ENCODE measurements at places on chromosomes 7 and 10.

GRCh38 chr7:17626235-17626634, 314.1 kb downstream of the SNX13 start:
- DNase-seq = no peak
- H3K27me3 ChIP-seq = no peaks in the 10 kb centered on the region
- peaks cover 4% of the 10 kb centered on the region for H3K4me1 ChIP-seq

- H3K27ac ChIP-seq = peak overlapping the region; percentile 35
- H3K27me3 ChIP-seq = no peaks in the 10 kb centered on the region
- H3K36me3 ChIP-seq = no peaks in the 10 kb centered on the region
- peak overlapping the region; percentile 66 for H3K4me3 ChIP-seq
These were observed 39.6 kb downstream of the TET1 start for GRCh38 chr10:68599771-68600040.

DNA sequence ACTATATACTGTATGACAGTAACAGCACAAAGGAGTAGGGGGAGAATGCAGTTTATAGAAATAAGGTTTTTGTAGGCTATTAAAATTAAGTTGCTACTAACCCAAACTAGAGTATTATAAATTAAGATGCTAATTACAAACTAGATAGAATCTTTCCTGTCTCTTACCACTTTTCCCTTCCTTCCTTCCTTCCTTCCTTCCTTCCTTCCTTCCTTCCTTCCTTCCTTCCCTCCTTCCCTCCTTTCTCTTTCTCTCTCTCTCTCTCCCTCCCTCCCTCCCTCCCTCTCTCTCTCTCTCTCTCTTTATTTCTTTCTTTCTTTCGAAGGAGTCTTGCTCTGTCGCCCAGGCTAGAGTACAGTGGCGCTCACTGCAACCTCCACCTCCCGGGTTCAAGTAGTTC, 36.4 kb upstream of the BRAF start:
- H3K4me3 ChIP-seq = no peak overlapping the region
- H3K36me3 ChIP-seq = no peaks in the 10 kb centered on the region
- H3K27me3 ChIP-seq = no peaks in the 10 kb centered on the region
- no peak overlapping the region for H3K27ac ChIP-seq

GRCh38 chr10:29921071-29921446, 138.3 kb downstream of the JCAD start:
- no peak overlapping the region for H3K4me3 ChIP-seq
- H3K36me3 ChIP-seq = no peaks in the 10 kb centered on the region
- no peak for DNase-seq
- no peaks in the 10 kb centered on the region for H3K4me1 ChIP-seq
- H3K27me3 ChIP-seq = no peaks in the 10 kb centered on the region
- H3K27ac ChIP-seq = peak overlapping the region; percentile 60

GRCh38 chr7:116548506-116548905, 23.7 kb downstream of the CAV1 start:
- no peak overlapping the region for H3K4me3 ChIP-seq
- no peaks in the 10 kb centered on the region for H3K27me3 ChIP-seq
- H3K27ac ChIP-seq = peak overlapping the region; percentile 65
- no peak for DNase-seq
- no peaks in the 10 kb centered on the region for H3K36me3 ChIP-seq
- peaks cover 13% of the 10 kb centered on the region for H3K4me1 ChIP-seq

GRCh38 chr10:132193907-132194552, 7.3 kb downstream of the DPYSL4 start:
- H3K27me3 ChIP-seq = no peaks in the 10 kb centered on the region
- H3K4me3 ChIP-seq = no peak overlapping the region
- no peaks in the 10 kb centered on the region for H3K36me3 ChIP-seq
- H3K27ac ChIP-seq = no peak overlapping the region
- H3K4me1 ChIP-seq = no peaks in the 10 kb centered on the region

GRCh38 chr7:31061185-31061584, 9.1 kb downstream of the ADCYAP1R1 start:
- H3K36me3 ChIP-seq = no peaks in the 10 kb centered on the region
- H3K27ac ChIP-seq = no peak overlapping the region
- no peaks in the 10 kb centered on the region for H3K27me3 ChIP-seq
- no peaks in the 10 kb centered on the region for H3K4me1 ChIP-seq
- DNase-seq = no peak

GRCh38 chr10:44878706-44879530, 32.2 kb upstream of the TMEM72 start:
- peak; percentile 43 for DNase-seq
- peaks cover 25% of the 10 kb centered on the region for H3K4me1 ChIP-seq
- H3K36me3 ChIP-seq = no peaks in the 10 kb centered on the region
- peak overlapping the region; percentile 63 for H3K4me3 ChIP-seq

DNA sequence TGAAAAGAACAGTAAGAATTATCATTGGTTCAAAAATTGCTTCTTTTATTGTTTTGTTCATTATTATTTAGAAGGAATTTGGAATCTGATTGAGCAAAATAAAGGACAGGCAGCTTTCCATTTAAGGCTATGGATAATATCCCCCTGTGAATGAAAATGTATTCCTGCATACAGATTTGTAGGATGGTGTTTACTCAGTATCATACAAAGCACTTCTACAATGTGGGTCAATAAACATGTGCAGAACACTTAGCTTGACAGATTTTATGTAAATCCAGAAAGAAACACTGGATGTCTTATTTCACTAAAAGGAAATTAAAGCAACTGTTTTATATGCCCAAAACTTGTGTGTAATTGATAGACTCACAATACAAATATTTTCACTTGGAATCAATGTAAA, 189.7 kb downstream of the THSD7A start:
- DNase-seq = no peak
- H3K27me3 ChIP-seq = no peaks in the 10 kb centered on the region

DNA sequence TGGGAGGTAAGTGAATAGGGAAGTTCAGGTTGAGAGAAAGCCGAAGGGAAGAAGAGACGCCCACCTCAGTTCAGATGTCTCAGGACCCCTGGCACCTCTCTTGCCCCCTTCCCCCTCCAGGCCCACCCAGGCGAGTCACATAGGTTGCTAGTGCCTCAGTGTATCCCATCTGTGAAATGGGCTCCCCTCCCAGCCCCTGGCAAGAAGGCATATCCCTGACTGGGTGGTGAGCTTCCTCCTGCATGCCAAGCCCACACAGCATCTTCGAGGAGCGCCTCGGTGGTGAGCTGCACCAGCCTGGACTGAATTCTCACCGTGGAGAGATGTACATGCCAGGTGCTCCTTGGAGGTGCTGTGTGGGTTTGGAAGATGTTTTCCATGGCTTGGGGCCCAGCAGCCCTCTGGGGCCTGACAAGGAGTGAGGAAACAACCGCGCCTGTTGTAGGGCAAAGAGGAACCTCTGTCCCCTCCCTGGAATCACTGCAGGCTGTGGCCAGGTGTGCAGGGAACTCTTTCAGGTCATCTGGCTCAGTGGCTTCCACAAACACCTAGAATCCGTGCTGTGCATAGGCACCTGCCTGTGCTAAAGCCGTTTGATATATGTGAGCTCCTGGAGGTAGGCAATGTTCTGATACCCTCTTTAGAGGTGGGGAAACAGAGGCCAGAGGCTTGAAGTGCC, 45.1 kb downstream of the UNC5B start:
- peaks cover 26% of the 10 kb centered on the region for H3K4me1 ChIP-seq
- no peaks in the 10 kb centered on the region for H3K27me3 ChIP-seq
- H3K36me3 ChIP-seq = no peaks in the 10 kb centered on the region

DNA sequence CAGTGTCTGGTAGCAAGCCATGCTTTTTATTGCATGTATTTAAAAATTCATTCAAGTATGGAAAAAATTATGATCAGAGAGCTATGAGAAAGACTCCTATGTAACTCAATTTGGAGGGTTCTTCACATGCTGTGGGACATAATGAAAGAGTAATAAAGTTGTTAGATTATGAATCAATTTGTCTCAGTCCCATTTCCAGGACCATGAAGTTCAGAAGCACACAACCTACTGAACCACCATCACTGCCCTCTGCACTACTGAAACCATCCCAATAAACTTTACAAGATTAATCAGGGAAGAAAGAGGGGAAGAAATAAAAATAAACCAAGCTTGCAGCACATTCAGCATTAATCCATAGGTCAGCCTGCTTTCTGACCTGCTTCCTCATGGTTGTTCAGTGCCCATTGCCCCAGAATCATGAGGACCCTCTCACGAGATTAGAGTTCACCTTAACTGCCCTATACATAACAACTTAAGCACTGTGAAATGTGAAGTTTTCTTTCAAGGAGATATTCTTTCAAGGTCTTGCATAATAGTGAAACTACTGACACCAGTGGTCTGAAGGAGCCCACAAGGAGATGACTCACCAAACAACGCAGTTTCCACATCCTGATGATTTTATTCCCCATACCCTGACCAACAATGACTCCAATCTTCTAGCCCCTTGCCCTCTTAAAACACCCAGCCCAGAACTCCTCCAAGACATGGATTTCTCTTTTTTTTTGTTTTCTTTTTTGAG, 171.5 kb upstream of the ADCY1 start:
- no peaks in the 10 kb centered on the region for H3K4me1 ChIP-seq
- H3K27me3 ChIP-seq = no peaks in the 10 kb centered on the region
- H3K4me3 ChIP-seq = no peak overlapping the region
- H3K36me3 ChIP-seq = no peaks in the 10 kb centered on the region

- no peak overlapping the region for H3K4me3 ChIP-seq
- peaks cover 18% of the 10 kb centered on the region for H3K36me3 ChIP-seq
- no peaks in the 10 kb centered on the region for H3K4me1 ChIP-seq
- H3K27me3 ChIP-seq = no peaks in the 10 kb centered on the region
- no peak for DNase-seq
These were observed 91.5 kb downstream of the VPS41 start for GRCh38 chr7:38817526-38817925.

DNA sequence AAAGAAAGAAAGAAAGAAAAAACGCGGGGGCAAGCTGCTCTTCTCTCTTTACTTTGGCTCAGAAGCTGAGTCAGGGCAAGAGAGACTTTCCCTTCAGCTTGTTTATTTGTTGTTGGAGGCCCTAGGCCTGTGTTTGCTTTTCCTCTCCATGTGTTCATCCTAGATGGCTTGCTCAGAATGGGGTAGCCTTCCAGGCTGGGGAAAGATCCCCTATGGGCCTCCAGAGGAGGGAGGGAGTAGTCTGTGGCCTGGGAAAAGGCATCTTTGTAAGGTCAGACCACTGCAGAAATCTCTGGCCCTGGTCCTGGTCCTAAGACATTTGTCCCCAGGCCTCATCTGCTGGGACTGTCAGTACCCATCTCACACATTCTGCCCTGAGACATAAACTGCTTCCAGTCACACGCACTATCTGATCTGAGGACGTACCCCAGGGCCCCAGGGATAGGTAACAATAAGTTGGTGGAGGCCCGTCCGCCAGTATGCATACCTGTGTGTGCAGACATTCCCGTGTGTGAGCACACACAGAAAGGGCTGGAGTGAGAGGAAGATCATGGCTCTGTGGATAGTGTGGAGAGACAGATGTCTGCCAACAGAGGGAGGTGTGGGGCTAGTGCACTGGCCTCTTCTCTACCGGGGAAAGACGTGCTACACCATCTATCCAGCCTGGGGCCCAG, 4.9 kb upstream of the SCD start:
- H3K27ac ChIP-seq = no peak overlapping the region
- no peak overlapping the region for H3K4me3 ChIP-seq
- peak; percentile 67 for DNase-seq
- no peaks in the 10 kb centered on the region for H3K4me1 ChIP-seq
- H3K27me3 ChIP-seq = no peaks in the 10 kb centered on the region
- H3K36me3 ChIP-seq = no peaks in the 10 kb centered on the region

Measured in ascending aorta (tissue), 2 donors.